Thoracic aorta (tissue), 2 donors: ENCODE measurements at places on chromosomes 16 and 17. TPM values are rescaled to one million over a fixed set of nuclear protein-coding genes. Genes with fewer than 3 reads are reported as not detected.

GRCh38 chr17:42378959-42379594 is 9.2 kb downstream of the STAT3 start:
- DNase-seq = no peak

Gene PGAP6
- total RNA-seq = 38.7 TPM

- DNase-seq = no peak
These were observed 227.6 kb downstream of the UTP18 start for GRCh38 chr17:51487947-51488346.

Gene ACSM3
- total RNA-seq = 0.41 TPM

DNA sequence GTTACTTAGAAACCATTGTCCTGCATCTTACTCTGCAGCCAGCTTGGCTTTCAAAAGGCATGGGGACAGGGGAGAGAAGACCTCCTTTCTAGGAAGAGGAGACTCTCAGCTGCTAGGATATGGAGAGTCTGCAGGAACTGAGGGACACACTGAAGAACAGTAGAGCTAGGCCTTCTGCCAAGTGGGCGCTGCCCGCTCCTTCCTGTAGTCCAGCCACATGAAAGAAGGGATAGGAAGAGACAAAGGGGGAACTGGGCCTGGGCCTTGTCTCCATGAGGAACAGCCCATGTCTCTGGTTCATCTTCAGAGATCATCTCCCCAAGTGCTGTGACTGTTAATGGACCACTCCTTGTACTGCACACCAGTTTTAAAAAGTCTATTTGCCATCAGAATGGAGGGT is 78.4 kb downstream of the SYCE1L start:
- no peak for DNase-seq

DNA sequence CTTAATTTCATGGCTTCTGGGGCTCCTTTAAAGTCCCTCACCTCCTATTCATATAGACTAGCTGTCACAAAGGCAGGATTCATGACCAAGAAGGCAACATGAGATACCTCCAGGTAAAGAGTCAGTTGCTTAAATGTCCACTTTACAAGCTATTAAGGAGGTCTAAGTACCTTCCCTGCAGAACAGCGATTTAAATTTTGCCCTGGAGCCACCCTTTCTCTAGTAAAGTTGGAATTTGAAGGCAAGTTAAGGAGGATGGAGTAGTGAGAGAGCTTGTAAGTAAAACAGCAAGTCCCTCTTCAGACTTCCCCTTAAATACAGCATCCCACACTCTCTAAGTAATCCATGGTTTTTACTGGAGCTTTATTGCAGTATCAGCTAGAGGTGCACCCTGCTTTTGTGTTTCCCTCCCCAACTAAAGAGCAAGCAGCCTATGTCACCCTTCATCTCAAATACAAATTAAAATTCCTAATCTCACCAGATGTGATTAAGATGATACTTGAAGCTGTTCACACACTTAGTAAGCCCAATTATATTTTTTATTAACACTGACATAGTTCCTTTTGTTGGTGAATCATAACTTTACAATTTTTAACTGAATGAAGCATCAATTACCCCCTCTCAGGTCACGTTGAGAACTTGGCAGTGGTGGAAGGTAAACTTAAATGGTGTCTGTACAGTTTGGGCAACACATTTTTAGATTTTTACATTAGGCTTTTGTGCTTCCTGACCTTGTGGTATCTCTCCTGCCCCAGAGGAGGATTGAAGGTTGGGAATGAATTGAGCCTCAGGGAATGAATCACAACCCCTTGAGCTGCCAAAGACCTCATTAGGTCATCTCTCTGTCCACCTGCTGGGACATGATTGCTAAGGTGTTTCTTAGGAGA is 108.9 kb downstream of the TANGO6 start:
- no peak for DNase-seq
